ENCODE measurements at places on chromosomes 5 and 9.

DNA sequence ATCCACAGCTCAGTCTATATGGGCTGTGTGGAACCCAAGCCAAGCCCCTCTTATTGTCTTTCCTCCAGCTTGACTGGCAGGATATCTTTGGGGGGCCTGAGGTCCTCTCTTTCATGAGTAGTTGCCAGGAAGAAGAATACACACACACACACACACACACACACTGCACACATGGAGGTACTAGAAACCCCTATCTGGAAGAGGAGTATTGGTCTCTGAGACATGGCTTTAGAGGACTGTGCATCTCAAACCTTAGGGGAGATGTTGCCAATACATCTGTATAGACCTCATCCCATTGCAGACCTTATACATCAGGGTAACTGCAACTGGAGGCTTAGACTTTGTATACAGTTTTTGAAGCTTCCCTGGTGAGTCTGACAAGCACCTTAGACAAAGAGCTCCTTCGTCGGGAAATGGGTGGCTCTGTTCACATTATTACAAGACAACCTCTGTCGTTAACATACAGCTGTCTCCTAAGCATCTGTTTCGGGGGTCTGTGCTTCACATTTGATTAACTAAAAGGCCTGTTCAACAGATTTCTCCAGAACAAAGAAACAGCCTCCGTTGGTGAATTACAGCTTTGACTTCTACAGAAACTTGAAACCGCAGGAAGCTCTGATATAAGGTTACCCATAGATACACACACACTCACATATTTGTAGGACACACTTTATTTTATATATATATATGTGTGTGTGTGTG, 5.5 kb upstream of the ENTREP1 start:
- DNase-seq, result no peak

- DNase-seq, result no peak
Observed at GRCh38 chr5:131821221-131821620, 24.4 kb upstream of the FNIP1 start.

- DNase-seq, result no peak
Observed at GRCh38 chr9:124758691-124759090, 12.4 kb downstream of the NR6A1 start.

GRCh38 chr9:76414661-76415060, 20.4 kb upstream of the RFK start:
- DNase-seq, result peak; percentile 49

- DNase-seq, result no peak
Observed at GRCh38 chr5:6573651-6574101, 59.2 kb downstream of the NSUN2 start.

DNA sequence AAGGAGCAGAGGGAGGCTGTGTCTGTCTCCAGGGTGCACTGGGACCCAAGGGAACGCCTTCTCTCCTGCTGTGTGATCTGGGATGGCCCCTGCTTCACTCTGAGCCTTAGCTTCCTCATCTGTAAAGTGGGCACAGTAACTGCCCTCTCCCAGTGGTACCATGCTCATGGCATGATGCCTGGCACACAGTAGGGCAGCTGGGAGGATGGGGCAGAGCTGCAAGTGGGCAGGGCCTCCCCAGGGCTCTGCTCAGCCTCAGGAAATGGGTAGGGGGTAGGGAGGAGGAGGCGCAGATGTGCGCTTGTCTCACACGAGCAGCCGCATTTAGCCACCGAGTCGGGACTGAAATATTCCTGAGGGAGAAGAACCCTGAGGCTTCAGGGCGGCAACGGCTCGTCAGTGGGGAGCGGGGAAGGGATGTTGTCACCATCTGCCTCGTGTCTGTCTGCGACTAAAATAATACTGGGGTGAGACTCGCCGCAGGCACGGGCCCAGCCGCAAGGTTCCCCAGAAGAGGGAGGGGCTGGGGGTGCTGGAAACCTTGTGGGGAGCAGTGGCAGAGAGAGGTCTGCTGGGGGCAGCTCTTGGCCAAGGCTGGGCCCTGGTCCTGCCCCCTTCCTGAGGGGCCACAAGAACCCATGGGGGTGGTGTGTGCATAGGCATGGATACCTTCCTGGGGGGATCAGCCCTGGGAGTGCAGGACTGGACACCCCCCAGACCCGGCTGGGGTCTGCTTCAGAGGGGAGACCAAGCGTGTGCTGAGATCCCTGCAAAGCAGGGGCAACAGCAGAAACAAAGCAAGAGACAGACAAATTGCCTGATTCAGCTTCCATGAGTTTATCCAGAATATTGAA, 55.2 kb upstream of the PSD2 start:
- DNase-seq, result no peak

GRCh38 chr5:178522361-178522760, 67.8 kb downstream of the COL23A1 start:
- no peak for DNase-seq

DNA sequence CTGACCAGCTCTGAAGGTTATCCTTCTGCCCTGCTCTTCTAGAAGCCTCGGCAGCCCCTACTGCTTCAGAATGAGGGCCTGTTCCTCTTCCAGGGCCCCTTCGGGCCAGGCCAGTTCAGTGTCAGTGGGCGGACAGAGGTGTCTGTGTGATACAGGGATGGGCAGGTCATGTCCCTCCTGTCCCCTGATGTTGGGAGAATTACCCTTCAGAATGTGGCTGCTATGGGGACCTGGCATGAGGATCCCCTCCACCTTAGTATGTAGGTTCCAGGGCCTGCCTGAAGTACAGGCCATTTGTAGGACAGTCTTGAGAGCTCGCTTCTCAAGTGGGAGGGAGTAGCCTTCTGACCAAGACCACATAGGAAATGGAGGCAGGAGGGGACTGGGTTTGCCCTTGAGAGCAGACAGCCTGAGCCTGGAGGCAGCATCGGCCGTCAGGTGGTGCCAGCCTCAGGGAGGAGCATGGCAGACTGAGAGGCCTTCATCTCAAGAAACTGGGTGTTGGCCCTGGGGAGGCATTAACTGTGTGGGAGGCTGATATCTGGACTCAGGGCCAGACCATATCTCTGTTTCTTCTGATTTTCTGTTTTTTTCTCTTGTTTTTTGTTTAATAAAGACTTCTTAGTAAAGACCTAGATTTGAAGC, 32.0 kb downstream of the ANGPTL2 start:
- DNase-seq, result no peak

- DNase-seq, result no peak
Observed at GRCh38 chr5:16137177-16137576, 42.4 kb downstream of the MARCHF11 start.

GRCh38 chr5:65026816-65027548, 258.3 kb downstream of the CWC27 start:
- DNase-seq, result peak; percentile 57

GRCh38 chr5:131285703-131286399, 22.0 kb downstream of the CDC42SE2 start:
- DNase-seq, result no peak

- DNase-seq, result no peak
Observed at GRCh38 chr5:10628601-10629000, 64.7 kb downstream of the ANKRD33B start.

DNA sequence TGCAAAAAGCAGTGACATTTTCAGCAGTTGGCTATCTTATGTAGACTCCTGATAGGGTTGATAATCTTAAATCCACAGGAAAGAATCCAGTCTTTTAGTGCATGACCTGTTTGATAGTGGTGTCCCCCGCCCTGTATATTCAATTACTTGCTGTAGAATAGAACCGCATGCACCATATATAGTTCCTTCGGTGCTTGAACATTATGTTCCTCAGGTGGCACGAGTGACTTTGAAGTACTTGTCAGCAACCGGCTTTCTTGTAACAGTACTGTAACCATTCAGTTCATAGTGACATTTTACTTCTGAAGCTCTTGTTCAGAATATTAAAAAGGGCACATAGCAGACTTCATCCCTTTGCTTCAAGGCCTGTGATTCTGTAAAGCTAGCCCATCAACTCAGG, 163.2 kb upstream of the KLF9 start:
- DNase-seq, result no peak

DNA sequence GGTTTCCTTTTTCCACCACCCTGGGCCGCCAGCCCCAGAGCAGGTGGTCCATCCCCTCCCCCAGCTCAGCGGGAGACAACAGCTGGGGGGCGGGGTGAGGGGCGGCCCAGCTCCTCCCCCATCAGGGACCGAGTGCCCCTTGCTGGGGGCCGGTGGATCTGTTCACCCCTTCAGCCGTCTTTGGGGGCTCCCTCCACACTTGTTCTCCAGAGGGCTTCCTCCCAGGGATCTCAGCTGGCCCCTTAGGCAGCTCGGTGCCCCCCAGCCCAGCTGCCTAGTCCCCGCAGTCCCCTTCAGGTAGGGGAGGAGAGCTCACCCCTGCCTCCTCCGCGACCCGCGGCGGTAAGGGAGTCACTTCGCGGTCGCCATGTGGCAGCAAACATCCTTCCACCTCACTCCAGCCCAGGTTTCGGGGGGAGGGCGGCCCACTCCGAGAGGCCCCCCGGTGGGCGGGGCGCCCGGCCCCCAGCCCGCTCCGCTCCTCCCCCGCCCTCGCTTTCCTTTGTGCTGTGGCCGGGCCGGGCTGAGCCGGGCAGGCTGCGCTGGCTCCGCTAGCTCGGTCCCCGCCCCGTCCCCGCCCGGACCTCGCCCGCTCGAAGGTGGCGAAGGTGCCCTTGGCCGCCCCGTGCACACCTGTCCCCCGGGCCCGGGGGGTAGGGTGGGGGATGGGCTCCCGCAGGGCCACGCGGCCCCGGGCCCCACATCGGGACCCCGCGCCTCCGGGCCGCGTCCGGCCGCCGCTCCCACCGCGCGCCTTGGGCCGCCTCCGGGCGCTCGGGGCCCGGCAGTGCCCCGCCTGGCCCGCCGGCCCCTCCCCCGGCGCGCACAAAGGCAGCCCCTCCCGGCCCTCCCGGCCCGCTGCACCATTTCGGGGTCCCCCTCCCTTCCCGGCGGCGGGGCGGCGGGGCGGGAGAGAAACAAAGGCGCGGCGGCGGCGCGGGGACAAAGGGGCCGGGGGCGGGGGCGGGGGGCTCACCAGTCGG, 683 bp downstream of the DBN1 start:
- DNase-seq, result peak; percentile 45

- DNase-seq, result no peak
Observed at GRCh38 chr9:72633966-72634365, 112.6 kb downstream of the TMC1 start.

GRCh38 chr5:16921211-16921610, 14.9 kb downstream of the MYO10 start:
- DNase-seq, result no peak

- no peak for DNase-seq
Observed at GRCh38 chr9:118957585-118957984, 411.6 kb downstream of the BRINP1 start.

- no peak for DNase-seq
Observed at GRCh38 chr5:142576303-142576702, 109.6 kb downstream of the FGF1 start.

- DNase-seq, result no peak
Observed at GRCh38 chr9:92617951-92618510, 51.9 kb downstream of the IPPK start.

DNA sequence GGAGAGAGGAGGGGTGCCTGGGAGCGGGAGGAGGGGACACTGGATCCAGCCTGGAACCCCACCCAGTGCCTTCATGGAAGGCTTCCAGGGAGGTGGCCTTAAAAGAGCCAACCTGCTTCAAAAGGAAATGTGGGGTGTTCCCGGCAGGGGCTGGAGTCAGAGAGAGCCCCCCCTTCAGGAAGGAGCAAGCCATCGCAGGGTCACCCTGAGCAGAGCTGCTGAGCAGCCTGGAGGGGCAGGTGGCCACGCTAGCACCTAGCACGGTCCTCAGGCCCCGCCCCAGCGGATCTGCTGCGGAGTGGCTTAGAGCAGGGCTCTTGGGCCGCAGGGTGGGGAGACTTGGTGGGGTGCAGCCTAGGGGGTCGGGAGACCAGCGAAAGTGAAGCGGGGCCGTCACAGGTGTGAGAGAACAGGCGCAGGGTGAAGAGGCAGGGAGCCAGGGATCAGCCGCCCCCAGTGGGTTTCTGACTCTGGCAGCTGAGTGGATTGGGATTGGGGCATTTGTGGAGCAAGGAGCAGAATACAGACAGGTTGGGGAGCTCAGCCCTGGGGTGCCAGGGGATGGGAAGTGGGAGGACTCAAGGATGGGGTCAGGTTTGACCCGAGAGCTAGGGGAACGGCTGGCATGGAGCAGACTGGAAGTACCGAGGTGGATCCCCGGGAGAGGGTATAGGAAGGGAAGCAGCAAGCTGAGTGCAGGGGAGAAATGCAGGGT, 1.5 kb downstream of the LCN2 start:
- DNase-seq, result peak; percentile 50

- DNase-seq, result no peak
Observed at GRCh38 chr9:130900701-130901497, 4.3 kb upstream of the QRFP start.

DNA sequence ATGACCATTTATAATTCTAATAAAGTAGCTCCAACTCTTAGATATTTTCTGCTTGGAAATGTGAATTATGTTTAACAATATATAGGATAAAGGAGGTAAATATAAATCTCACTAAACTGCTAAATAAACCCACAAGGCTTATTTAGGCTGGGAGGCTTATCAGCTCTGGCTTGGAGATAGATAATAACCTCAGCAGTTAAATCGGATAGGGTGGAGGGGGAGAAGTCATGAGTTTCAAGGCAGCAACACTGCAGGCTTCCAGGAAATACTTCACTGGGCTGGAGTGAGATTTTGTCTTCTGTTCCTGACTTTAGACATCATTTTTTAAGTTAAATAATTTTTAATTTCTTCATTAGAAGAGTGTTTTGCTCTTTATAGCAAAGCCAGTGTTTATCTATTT, 80.0 kb upstream of the ITGA2 start:
- DNase-seq, result no peak

DNA sequence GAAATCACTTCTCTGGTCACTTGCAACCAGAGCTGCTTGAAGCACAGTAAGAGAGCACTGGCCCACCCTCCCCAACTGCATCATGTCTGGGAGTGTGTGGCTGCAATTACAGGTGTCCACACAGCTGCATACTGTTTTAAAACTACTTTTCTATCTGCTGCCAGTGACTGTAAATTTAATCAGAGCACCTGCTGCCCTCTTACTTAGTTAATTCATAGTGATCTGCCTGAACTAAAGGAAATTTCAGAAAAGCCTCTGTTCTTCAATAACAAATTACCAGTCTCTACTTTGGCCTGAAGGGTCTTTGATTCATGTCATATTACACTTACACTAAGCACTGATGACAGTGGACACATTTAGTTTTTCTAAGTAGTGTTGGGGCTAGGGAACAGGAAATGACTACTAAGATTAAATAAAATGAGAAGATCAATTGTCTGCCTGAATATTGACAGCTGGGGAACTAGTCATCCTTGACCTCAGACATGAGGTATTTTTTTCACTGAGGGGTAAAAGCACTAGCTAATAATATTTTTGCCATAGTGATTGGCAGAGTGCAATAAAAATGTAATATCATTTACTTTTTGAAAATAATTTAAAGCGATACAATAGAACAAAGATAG, 788.9 kb upstream of the GRAMD2B start:
- peak; percentile 20 for DNase-seq

DNA sequence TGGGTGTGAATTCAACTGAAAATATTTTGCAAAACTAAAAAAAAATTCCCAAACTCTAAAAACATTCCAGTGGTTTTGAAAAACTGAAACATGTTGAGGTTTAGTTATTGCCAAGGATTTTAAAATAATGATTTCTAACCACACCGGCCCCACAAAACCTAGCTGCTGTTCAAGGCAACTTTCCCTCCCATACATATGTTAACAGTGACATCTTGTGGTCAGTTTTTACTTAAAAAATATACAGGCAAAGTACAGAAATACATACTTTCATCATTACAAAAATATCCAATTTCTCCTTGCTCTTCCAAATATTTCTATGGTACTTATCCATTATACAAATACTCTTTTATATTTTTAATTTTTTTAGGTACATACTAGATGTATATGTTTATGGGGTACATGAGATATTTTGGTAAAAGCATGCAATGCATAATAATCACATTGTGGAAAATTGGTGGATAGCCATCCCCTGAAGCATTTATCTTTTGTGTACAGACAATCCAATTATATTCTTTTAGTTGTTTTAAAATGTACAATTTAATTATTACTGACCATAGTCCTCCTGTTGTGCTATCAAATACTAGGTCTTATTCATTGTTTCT, 34.4 kb upstream of the MRPS30 start:
- peak; percentile 42 for DNase-seq
